Stimulated activated CD4-positive, alpha-beta T cell treated with anti-CD3 and anti-CD28 coated beads, Interleukin-1b, Interleukin-23, amount 100 ng/mL, for 1 hour (primary cell): ENCODE measurements at places on chromosomes 11 and 22.

DNA sequence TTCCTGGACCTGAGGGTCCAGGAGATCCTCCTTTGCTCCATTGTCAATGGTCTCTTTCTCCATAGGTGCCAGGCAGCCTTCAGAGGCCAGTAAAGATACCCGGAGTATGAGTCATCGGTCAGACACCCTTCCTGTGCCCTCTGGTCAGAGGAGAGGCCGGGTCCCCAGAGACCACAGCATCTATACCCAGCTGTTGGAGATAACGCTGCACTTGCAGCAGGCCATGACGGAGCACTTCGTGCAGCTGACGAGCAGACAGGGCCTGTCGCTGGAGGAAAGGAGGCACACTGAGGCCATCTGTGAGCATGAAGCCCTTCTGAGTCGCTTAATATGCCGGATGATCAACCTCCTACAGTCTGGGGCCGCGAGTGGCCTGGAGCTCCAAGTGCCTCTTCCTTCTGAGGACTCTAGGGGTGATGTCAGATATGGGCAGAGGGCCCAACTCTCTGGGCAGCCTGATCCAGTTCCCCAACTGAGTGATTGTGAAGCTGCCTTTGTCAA, at the start of gene ACCSL:
ACCSL (plus strand) TSS at position 51 of the 501 bp plus-strand sequence; CDS start at position 107, 56 bp downstream.
- DNase-seq, result no peak

DNA sequence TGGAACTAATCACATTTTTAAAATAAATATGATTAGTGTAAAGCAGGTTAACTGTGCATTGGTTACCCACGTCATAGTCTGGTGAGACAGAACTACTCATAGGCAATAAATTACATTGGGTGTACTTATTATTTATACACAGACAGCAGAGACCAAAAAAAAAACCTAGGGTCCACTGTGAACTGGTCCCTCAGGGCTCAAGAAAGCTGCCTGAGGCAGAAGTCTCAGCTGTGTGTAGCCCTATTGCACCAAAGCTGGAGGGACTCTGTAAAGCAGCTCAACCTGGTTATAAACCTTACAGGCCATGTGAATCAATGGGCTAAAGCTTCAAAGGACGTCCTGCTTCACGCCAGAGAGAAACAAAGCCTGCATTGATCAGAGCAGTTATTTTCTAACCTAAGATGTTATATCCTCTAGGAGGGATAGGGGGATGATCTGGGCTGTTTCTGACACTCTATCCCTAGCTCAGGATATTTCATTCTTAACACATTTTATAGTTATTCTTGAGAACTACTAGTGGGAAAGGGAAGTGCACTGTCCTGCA, 432.2 kb upstream of the ANO3 start:
- no peak for DNase-seq

DNA sequence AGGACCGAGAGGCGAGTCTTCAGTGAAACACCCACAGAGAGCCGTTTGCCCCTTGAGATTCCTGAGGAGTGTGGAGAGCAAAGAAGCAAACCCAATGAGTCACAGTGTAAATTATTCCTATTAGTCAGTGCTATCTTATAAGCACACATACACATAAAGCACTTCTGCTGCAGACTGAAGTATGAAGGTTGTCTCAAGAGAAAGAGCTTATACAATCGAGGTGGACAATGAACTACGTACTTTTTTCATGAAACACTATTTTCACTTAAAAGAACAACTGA, 37.3 kb downstream of the GALNT18 start:
- DNase-seq, result no peak

DNA sequence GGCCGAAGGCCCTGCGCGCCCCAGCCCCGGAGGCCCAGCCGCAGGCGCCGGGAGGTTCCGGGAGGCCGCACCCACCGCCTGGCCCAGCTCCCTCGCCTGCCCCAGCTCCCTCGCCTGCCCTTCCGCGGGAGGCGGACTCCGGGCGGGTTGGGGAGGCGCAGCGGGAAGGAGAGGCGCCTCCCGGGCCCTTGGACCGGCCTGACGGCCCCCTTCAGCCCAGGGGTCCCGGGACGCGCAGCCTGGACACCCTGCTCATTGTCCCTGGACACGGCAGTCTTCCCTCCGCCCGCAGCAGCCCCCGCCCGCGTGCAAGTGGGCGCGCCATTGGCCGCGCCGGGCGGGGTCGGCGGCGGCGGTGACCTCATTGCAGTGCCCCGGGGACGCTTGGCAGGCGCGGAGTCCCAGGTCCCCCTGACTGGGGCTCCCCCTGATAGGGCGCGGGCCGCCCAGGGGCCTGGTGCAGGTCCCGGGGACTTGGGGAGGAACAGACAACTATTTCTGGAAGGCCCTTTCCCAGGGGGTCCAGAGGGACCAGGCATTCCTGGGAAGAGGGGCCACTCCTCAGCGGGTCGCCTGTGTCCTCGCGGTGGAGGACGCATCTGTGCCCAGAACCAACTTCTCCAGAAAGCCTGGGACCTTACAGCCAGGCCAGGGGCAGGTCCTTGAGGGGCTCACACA, 501 bp downstream of the CD151 start:
- DNase-seq, result no peak

DNA sequence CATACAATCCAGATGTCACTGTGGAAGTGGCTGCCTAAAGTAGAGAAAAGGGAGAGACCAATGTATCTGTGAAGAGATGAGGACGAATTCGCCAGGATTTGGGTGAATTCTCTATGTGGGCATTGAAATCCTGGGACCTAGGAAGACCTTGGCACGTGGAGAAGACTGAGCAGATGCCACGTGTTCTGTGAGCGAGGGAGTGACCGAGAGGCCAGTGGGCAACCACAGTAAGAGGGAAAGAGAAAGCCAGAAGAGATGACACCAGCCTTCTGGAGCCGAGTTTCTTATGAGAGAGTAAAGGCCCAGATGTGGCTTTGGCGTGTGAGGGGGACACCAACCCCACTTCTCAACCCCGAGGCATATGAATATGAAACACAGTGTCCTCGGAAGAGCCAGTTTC, 228.1 kb downstream of the BUD13 start:
- DNase-seq, result no peak

GRCh38 chr22:50186181-50186714, 535 bp downstream of the TRABD start:
- DNase-seq, result no peak

DNA sequence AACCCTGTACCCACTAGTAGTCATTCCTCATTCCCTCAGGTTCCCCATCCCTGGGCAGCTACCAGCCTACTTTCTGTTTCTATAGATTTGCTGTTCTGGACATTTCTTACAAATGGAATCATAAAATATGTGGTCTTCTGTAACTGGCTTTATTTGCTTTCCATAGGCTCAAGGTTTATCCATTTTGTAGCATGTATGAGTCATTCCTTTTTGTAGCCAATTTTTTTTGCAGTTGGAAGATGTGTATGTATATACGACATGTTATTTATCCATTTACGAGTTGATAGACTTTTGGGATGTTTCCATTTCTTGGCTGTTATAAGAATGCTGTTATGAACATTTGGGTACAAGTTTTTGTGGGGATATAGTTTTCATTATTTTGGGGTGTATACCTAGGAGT, 130.6 kb downstream of the WNT11 start:
- DNase-seq, result no peak

DNA sequence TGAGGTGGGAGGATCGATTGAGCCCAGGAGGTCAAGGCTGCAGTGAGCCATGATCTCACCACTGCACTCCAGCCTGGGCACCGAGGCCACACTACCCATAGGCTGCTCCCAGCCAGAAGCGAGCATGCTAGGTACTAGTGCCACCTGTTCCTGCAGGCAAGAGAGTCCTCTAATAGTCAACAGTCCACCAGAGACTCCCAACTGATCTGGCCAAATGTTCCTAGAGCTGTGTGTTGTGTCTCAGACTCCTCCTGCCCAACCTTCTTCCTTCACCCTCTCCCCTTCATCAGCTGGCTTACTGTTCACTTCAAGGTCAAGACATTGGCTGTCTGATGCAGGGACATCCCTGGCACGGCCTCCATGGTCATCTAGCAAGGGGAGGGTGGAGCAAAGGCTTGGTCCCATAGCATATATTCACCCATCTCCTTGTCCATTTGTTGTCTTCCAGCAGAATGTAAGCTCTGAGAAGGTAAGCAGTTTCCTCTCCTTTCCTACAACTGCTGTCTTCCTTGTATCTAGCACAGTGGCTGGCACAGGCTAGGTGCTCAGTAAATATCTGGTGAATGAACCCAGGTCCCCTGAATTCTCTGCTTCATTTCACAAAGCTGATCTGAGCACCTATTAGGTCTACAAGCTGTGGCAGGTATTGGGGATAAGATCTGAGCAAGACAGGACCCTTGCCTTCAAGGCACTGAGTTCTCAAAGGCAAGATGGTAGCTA, 126.2 kb upstream of the SERPIND1 start:
- no peak for DNase-seq

- DNase-seq, result no peak
These were observed 29.3 kb upstream of the NECTIN1 start for GRCh38 chr11:119758291-119758690.

DNA sequence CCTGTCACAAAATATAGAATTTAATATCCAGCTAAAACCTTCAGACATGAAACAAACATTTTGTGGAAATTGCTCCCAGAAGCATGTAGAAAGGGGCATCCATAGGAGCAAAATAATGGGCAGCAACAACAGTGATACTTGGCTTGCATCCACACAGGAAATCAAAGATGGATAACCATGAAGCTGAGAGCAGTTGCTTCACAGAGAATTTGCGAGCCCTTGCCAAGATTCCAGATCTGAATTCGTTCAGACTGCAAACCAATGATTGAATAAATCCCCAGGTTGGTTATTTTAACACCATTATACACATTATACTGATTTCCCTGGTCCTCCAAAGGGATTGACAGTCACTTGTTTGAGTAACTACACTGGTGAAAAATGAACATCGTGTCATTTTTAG, 15.6 kb upstream of the OR51L1 start:
- no peak for DNase-seq

- peak; percentile 66 for DNase-seq
These were observed at the start of gene SIPA1 for GRCh38 chr11:65637794-65638419. Gene SIPA1, plus strand, starts transcription at chr11:65638101. Its CDS starts 2,821 bp downstream, at chr11:65640922.

DNA sequence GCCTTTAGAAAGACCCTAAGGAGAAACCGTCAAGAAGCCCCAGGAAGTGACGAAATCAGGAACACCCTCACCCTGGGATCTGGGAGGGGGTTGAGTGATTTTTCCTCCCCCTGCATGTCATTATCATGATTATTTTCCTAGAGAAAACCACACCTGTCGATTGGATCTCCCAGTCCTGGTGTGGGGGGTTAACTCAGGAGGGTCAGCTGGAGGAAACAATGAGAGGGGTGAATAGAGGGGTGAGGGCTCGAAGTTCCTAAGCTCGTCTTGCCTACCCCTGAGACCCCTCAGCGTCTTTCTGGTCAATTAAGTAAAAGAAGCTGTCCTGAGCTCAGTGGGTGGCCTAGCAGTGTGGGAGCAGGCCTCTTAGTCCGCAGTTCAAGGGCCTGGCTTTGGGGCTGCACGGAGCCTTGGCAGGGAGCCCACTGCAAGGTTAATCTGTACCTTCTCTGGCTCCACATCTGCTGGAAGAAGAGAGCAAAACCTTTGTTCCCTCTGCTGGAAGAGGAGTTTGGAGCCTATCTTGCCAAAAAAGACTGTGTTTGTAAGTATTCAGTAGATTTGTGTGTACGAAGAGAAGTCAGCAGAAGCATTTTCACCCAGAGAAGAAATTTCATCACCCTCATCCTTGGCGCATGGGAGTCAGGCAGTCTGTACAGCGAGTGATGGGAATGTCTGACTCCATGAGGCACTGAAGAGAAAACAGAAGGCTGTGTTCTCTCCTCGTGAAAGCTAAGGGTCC, 34.2 kb upstream of the FTH1 start:
- DNase-seq, result no peak

GRCh38 chr22:20089226-20089976, 9.4 kb downstream of the DGCR8 start:
- DNase-seq, result no peak

- DNase-seq, result no peak
These were observed 2.4 kb downstream of the RNF121 start for GRCh38 chr11:71931245-71931602.

DNA sequence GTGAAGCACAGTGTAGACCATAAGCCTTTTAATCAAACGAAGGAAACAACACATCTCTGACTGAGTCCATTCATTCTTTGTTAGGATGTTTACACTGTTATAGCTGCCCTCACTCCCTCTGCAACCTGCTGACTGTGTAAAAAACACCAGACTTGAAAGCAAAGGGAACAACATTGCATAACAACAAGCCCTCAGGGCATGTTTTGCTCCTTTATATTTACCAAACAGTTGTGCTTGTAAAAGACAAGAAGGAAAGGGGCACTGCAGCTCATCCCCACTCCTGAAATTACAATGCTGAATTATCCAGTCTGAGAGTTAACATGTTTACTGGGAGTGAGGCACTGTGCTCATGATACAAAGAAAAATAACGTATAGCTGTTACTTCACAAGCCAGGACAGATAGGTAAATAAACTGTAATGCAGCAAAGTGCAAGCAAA, 46.4 kb downstream of the RAB30 start:
- no peak for DNase-seq

- no peak for DNase-seq
These were observed 116.1 kb downstream of the UVRAG start for GRCh38 chr11:75931124-75931523.

GRCh38 chr22:40966726-40967085, 15.5 kb downstream of the RBX1 start:
- no peak for DNase-seq

DNA sequence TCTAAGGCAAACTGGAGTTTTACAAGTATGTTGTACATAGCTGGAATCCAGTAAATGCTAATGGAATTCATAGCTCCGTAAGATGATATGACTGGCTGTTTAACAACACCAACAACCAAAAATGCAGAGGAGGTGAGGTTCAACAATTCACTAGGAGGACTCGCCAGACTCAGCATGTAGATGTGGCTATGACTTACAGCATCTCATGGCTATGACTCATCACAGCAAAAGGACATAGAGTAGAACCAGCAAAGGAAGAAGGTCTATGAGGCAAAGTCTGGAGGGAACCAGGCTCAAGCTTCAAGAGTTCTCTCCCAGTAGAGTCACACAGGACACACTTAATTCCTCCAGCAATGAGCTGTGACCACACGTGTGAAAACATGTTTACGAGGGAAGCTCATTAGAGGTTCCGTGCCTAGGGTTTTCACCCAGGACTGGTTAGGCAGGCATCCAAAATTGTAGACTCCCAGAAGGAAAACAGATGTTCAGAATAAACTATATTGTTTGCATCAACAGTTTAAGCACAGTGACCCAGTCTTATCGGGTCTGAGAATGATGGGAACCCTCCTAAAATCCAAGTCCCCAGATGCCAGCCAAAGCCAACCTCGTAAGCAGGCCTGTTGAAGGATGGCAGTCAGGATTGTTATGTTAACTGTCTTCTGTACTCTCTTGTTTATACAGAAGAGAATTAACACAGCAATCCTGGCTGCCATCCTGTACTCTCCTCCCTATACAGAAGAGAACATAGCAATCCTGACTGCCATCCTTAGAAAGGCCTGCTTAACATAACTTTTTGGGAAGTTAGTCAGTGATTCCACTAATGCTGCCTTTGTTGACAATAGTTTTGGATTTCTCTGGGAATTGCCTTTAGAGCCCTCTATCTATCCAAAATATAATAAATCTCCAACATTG, 116.6 kb downstream of the LARGE1 start:
- DNase-seq, result no peak

- no peak for DNase-seq
These were observed 267.4 kb upstream of the NCAM1 start for GRCh38 chr11:112693781-112694180.
